ENCODE measurements at places on chromosomes 7 and 10.

DNA sequence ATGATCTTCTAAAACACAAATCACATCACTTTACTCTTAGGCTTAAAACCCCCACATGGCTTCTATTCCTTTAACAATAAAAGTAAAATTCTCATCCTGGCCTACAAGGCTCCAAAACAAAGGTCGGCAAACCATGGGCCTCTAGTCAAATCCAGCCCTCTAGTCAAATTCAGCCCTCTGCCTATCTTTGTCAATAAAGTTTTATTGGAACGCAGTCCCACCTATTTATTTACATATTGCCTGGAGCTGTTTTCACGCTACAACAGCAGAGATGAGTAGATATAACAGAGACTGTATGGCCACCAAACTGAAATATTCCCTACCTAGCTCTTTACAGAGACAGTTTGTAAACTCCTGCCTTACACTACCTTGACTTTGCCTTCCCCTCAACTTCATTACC, 178.8 kb downstream of the PTPN20 start:
- no peak for DNase-seq

DNA sequence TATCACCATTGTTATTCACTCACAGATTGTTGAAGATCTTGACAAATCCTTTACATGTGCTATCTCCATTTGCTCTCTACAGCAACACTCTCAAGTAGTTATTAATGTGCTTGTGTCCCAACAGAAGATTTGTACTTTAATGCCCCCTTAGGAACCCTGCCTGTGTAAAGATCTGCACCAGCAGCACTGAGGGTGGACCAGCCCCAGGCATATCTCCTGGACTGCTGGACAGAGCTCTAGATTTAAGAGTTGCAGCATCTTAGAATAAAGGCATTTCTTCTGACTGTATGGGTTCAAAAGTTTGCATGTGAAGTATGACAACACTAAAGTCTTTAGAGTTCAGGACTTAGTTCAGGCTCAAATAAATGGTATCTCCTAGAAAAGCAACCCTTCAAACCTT, 94.7 kb downstream of the RNF133 start:
- no peak for DNase-seq

GRCh38 chr7:14698239-14698638, 204.3 kb downstream of the DGKB start:
- peak; percentile 11 for DNase-seq

- DNase-seq, result peak; percentile 11
These were observed 71.8 kb downstream of the ZNF438 start for GRCh38 chr10:30959836-30960210.

- DNase-seq, result no peak
These were observed 50.0 kb upstream of the PPP1R3C start for GRCh38 chr10:91682912-91683311.

DNA sequence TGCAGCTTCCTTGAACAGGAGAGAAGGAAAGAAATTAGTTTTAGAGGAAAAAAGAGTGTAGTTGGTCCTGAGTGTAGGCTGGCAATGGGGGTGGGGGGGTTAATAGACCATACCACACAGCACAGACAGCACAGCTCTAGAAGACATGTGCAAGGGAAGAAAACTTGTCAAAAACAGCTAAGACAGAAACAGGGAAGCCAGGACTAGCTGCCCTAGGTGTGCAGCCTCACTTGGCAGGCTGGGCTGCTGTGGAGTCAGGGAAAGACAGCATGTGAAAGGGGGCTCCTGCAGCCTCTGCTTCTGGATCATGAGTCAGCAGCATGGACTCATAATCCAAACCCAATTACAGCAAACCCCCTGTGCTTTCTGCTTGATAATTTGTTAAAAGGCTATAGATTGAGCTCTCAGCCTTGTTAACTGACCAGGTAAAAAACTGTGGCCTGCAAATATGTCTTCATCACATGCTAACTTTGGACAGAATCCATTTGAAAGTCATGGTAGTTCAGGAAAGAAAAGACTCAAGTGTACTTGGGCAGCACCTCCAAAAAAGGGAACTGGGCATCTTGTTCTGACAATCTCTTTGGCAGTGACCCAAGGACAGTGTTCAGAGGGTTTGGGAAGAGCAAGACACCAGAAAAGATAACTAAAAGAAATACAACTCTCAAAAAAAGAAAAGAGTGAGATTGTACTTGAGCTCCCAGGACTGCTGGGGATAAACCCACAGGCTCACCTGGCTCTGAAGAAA, 142.2 kb upstream of the VWC2 start:
- no peak for DNase-seq

GRCh38 chr7:19482628-19483027, 226.2 kb downstream of the POLR1F start:
- no peak for DNase-seq

All from fibroblast of skin of right biceps (primary cell).